ENCODE measurements at places on chromosomes 16 and 17.

DNA sequence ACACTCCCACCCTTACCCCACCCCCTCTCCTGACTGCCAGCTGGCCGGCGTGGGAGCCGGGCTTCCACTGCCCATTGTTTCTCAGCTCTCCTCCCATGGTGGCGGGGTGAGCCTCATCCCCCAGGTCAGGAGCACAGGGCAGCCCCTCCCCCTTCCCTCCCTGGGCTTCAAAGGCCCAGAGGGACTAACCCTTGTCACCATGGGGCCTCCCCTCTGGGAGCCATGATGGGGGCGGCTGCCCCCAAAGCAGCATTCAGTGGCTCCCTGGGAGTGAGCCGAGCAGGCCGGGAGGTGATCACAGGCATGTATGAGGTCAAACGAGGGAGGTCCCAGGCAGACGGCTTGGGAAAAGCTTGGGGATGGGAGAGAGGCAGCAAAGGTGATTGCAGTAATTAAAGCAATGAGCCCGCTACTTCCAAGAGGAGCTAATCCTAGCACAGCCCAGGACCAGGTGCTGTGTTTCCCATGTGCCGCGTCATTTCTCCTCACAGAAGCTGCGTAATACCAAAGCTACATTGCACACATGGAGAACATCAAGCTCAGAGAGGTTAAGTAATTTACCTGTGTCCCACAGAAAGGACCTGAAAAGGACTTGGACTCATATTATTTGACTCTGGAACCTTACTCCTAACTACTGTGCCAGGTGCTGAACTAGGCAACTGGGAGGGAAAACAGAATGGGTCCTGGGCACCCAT is 24.5 kb downstream of the CDK5RAP3 start:
- DNase-seq = no peak

GRCh38 chr16:54505549-54506213 is 219.1 kb upstream of the IRX3 start:
- no peak for DNase-seq

DNA sequence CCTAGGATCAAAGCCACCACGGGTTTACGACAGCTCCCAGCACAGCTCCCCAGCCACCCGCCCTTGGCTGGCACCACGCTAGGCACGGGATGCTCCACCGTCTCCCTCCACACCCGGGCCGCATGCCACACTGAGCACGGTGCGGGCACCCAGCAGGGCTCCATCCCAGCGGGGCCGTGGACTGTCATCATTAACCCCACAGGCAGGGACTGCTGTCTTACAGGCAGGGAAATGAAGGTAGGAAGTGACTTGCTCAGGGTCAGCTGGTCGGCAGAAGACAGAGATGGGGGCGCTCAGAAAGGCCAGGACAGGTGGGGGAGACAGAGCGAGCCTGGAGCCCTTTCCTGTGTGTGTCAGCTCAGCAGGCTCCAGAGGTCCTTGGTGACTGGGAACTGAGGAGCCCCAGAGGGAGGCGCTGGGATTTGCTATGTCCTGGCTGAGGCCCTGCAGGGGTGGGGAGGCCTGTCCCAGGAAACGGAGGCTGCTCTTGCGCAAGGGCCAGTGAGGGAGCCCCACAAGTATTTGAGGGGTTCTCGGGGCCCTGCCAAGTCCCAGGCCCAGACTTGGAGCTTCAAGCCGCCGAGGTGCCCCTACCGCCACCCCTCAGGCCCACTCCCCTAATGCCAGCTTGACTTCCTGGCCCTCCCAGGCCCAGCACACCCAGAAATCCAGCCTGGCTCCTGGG is 3.2 kb downstream of the UBALD1 start:
- no peak for DNase-seq

DNA sequence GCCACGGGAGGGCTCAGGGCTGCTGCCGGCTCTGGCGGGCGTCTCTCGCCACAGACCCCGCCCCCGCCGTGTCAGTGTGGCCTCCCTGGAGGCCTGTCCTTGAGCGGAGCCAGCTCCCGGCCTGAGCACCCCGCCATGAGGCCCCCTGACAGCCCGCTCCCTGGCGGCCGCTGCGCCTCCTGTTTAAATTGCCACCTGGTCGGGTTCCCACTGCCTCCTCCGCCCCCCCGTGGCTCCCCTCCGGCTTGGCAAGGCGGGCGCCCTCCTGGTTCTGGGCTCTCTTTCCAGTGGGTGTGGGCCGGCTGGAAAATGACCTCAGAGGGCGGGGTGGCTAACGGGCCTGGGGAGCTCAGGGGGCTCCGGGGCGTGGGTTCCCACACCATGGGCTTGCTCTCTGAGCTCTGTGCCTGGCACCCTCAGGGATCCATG is 42.1 kb upstream of the SSTR5 start:
- no peak for DNase-seq

GRCh38 chr16:86798247-86799041 is 220.1 kb downstream of the FOXL1 start:
- no peak for DNase-seq

DNA sequence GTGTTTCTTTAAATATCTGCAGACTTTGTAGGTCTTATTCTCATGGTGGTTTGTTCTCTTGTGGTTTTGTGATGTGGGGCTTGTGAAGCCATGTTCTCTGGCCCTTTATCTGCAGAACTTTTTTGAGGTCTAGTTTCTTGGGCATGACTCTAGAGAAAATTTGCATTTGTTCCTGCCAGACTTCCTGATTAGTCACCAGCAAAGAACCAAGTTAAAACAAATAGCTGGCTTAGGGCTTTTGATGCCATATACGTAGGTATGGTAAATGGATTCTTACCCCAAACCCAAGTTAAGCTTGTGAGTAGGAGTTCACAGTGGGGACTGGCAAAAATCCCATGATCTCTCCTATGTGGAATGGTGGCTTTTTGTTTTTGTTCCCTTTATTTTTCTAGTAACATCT is 68.7 kb upstream of the IRX3 start:
- no peak for DNase-seq

Measured in activated T-cell treated with anti-CD3 and anti-CD28 coated beads for 4 hours (primary cell).